ENCODE measurements at places on chromosomes 11 and 22.

GRCh38 chr11:22900764-22901486, 40.7 kb upstream of the CCDC179 start:
- DNase-seq, result no peak

GRCh38 chr22:42462016-42462415, 29.8 kb upstream of the NFAM1 start:
- DNase-seq, result no peak

DNA sequence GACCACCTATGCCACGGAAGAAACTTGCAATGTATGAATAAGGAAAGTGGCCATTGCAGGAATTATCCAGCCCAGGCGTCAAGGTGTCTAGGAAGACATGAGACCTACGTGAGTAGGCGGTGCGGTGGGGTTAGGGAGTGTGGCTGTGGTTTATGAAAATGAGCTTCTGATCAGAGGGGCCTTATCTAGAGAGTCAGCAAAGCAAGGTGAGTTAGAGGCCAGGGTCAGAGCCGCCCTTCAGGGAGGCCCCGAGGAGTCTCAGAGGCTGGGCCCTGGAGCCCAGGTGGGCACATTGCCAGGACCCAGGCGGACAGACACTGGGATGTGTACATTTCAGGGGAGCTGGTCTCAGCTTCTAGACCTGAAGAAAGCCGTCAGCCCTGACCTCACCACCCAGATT, 13.8 kb upstream of the LINC01488 start:
- no peak for DNase-seq

GRCh38 chr22:36411589-36412258, 24.0 kb upstream of the MYH9 start:
- DNase-seq, result no peak

GRCh38 chr22:49871482-49871881, 17.8 kb downstream of the ZBED4 start:
- DNase-seq, result no peak

GRCh38 chr22:50243685-50244419, 971 bp downstream of the TUBGCP6 start:
- DNase-seq, result no peak

- no peak for DNase-seq
These were observed 997.8 kb upstream of the CHORDC1 start for GRCh38 chr11:91220476-91221202.

- DNase-seq, result no peak
These were observed 25.0 kb downstream of the SWAP70 start for GRCh38 chr11:9688716-9689511.

DNA sequence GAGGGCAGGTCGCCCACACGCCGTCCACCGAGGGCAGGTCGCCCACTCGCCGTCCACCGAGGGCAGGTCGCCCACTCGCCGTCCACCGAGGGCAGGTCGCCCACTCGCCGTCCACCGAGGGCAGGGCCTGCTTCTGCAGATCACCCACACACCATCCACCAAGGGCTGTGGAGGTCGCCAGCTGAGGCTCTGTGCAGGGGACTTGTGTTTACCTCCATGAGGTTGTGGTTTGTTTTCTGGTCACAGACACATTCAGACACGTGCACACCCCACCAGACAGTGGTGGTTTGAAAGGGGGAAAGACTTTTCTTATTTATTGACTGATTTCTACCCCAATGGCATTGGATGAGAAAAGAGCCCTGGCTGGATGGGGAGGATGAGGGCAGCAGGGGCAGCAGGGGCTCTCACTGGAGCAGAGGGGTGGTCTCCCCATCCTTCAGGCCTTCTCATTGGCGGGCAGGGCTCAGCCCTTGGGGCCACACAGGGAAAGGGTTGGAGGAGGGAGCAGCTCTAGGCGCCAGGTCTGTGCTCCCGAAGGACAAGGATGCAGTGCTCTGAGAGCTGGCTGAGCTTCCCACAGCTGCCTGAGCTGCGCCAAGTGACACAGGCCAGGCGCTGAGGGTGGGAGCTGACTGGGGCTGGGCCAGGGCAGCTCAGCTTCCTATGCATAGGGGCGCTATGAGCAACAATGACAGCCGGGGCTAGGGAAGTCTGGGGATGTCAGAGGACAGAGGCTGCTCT, 252.6 kb upstream of the B3GAT1 start:
- no peak for DNase-seq

DNA sequence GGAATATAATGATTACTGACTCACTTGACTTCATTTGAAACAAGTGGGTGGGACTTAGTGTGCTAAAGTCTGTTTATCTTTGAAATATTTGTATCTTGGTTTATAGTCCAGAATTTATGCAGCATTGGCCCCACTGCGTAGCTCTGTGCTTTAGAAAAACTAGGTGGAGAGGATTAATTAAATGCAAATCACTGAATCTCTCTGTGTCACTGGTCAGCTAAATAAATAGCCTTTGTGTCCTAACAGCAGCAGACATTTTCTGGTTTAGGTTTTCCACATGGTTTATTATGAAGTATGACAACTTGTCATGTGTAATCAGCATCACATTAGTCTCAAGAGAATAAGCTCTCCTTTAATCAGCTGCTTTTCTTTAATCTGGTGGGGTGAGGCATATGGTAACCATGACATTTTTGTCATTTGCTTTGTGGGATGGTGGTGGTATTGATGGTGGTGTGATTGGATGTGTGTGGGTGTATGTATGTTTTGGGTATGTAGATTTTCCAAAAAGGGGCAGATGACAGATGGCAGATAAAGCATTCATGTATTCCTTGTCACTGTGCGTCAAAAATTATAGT, 33.9 kb downstream of the BCL2L13 start:
- DNase-seq, result no peak

- peak; percentile 68 for DNase-seq
These were observed 1.8 kb upstream of the CCND1 start for GRCh38 chr11:69638941-69639681.

DNA sequence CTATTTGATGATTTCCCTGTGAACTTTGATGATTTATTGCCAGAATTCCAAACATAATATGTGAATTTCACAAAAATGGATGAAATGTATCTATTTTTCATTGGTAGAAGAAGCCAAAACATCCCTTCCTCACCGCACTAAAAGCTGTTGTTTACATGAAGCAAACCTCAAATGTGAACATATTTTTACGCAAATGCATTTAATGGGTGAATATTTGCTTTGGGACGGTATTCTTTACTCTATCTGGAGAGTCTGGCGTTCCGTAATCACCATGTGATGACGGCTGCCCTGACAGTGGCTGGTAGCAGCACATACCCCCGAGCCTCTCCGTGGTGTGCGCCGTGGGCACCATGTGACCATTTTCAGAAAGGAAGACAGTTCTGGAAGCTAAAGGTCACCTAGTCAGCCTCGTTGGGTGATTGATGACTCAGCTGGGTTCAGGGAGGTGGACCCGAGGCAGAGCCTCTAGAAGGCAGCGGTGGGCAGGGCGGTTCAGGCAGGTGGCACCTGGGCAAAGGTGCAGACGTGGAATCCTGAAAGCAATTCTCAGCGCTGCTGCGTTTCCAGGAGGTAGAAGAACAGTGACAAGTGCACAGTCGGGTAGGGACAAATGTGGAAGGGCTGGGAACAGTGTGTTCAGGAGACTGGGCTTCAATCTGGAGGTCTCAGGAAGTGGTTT, 45.3 kb downstream of the PPARA start:
- DNase-seq, result no peak

DNA sequence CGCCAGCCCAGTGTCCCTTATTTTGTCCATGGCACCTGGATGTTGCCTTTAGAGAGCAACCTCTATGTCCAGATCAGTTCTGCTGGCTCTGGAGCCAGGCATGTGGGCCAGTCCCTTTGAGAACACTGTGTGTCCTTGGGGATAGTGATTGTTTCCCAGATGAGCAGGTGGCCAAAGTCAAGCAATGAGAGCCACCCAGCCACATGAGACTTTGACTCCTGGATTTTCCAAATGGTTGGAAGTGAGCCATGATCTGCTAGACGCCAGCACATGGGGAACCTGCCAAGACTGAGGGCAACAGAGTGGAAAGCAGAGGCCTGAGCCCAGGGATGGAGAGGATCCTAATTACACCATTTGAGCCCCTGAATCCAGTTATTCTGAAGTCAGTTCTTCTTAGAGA, 479.8 kb downstream of the OPCML start:
- DNase-seq, result no peak

GRCh38 chr11:130831976-130832375, 84.3 kb downstream of the SNX19 start:
- no peak for DNase-seq

- DNase-seq, result no peak
These were observed 191.4 kb downstream of the ARHGAP42 start for GRCh38 chr11:100878474-100878873.

DNA sequence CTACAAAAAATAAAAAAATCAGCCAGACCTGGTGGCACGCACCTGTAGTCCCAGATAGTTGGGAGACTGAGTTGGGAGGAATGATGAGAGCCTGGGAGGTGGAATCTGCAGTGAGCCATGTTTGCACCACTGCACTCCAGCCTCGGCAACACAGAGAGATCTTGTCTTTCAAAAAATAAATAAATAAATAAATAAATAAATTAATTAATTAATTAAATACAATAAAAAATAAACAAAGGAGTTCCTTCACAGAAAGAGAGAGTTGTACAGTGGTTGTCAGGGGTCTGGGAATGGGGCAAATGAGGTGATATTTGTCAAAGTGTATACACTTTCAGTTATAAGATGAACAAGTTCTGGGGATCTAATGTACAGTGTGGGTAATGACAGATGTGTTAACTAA, 49.8 kb upstream of the GAB2 start:
- DNase-seq, result no peak

GRCh38 chr11:46537537-46538295, 56.1 kb downstream of the AMBRA1 start:
- DNase-seq, result peak; percentile 78

GRCh38 chr22:17140826-17141766, 18.0 kb downstream of the HDHD5 start:
- no peak for DNase-seq

- no peak for DNase-seq
These were observed 24.1 kb upstream of the LRRC32 start for GRCh38 chr11:76694664-76695063.

DNA sequence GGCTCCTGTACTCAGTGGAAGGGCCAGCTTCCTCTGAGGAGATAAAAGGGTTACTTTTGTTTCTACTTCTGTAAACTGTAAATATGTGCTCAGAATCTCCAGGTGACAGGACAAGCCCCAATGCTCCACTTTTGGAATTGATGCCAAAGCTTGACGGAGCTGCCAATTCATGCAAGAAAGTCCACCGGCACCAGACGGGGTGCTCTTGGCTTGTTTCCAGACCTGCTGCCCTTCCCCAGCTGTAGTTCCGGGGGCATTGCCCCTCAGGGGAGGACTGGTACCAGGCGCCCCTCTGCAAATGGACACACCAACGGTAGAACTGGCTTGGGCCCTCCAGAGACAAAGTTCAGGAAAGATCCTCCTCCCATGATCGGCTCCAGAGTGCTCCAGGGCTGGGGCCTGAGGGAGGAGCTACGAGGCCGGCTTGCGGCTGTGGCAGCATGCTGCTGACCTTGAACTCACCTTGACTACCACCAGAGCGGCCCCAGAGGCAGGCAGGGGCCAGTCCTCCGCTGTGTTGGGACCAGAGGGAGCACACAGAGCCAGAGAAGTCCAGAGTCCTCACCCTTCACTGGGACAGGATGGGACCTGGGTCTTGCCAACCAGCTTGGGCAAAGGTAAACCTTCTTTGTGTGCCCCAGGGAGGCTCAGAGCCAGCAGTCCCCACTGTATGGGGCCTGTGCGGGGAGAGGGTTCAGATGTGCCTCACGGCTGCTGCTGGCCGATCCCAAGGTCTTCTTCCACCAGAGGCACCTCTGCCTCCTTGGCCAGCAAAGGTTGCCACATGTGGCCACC, 17.8 kb upstream of the OAF start:
- DNase-seq, result no peak

GRCh38 chr11:79739591-79739990, 298.8 kb upstream of the TENM4 start:
- no peak for DNase-seq

DNA sequence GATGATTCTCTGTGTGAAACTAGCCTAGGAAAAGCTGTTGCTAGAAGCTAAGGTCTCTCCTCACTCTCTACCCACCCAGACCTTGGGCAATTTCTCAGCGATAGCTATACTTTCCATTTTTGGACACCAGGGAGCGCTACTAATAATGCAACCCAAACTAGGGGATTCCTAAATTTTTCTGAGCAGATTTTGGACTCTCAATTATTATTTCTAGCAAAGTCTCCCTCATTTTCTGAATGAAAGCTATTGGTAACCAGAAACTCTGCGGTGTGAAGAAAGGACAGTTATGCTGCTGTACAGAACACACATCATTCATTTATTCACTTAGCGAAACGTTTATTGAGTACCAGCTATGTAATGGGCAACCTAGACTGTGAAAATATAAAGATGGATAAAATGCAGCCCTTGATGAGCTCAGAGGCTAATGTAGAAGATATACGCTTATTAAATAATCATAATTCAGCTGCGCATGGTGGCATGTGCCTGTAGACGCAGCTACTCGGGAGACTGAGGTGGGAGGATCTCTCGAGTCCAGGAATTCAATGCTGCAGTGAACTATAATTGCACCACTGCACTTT, 6.1 kb upstream of the STIM1 start:
- peak; percentile 44 for DNase-seq

DNA sequence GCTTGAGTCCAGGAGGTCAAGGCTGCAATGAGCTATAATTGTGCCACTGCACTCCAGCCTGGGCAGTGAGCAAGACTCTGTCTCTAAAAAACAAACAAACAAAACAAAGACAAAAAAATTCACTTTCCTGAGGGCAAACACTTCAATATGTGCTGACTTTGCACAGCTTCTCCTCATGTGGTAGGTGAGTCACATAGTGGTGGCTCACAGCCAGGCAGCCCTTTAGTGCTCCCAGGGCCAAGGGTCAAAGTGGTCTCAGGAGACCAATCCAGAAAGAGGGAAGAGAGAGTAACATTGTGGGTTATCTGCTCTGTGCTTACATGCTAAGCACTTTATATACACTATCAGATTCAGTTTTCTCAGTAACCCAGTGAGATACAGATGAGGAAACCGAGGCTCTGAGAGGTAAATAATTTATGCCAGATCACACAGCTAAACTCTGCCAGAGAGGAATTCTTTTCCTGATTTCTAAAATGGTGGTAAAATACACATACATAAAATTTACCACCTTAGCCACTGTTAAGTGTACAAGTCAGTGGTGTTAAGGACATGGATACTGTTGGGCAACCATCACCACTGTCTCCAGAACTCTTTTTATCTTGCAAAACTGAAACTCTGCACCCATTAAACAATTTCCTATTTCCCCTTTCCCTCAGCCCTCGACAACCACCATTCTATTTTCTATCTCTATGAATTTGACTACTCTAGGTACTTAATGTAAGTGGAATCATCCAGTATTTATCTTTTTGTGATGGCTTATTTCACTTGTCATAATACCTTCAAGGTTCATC, 231.7 kb upstream of the NARS2 start:
- no peak for DNase-seq

Data from urothelium cell line (cell line).